Glutamatergic neuron (in vitro differentiated cells): ENCODE measurements at places on chromosomes 5 and 9.
A peak's percentile ranks its signal among the peaks of the same experiment; 100 is the strongest.

- no peak for DNase-seq
These were observed 4.6 kb upstream of the GLE1 start for GRCh38 chr9:128499920-128500319.

- DNase-seq, result no peak
These were observed 10.3 kb upstream of the YTHDC2 start for GRCh38 chr5:113503146-113503545.

DNA sequence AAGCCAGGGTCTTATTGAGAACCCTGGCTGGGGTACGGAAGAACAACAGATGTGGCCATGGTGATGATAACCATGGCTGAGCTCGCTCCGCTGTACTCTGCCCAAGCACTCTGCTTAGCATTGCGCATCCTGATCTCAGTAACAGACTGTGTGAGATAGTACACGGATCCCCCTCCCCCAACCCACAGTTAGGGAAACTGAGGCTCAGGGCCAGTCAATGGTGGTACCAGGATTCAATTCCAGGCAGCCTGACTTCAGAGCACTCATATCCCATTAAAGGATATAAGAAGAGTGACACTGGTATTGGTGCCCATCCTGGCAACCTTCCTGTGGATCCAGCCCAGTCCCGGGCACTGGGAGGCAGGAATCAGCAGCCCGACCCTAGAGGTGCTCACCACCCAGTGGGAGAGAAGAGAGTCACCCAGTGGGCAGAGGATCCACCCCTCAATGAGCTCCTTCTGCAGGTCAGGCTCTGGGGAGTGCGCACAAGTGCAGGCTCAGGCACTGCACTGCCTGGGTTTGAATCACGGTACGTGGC lies 26.5 kb upstream of the KIF12 start:
- no peak for DNase-seq

GRCh38 chr9:133393399-133393798 lies 17.2 kb downstream of the STKLD1 start:
- no peak for DNase-seq

- no peak for DNase-seq
These were observed 726.0 kb downstream of the DNAH5 start for GRCh38 chr5:13218518-13218917.

GRCh38 chr5:4083591-4084337 lies 488.1 kb downstream of the IRX1 start:
- no peak for DNase-seq

DNA sequence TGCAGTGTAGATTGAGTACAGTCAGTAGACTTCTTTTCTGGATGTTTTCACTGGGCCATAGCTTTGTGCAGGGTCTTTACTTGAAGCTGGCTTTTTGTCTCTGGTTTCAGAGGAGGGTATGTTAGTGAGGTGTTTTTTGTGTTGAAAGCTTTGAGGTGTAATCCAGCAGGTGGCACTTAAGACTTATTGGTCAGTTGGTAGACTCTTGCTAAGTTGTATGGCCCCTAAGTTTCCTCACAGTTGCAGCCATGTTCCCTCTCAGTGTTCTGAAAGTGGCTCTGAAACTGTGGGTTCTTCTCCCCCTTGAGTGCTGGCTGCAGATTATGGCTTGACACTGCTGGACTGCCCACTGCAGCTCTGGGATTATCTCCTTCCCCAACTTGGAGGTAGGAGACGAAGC lies 55.7 kb upstream of the SLC44A1 start:
- no peak for DNase-seq

DNA sequence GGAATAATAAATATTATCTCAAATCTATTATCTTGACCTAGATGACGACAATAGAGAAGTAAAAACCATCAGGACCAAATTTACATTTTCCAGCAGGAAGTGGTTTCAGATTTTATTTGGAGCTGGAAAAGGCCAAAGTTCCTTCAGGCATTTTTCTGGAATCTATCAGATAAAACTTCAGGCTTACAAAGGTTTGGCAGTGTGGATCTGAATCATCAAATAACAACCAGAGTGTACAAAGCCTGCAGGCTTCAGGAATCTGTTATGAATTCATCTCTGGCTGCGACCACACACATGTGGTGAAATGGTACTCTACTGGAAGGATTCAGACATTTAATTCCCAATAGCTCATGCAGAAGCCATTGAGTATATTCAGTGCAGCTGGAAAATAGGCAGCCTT lies 726.4 kb upstream of the GRAMD2B start:
- DNase-seq, result no peak

GRCh38 chr9:22514871-22515270 lies 68.2 kb downstream of the DMRTA1 start:
- no peak for DNase-seq

DNA sequence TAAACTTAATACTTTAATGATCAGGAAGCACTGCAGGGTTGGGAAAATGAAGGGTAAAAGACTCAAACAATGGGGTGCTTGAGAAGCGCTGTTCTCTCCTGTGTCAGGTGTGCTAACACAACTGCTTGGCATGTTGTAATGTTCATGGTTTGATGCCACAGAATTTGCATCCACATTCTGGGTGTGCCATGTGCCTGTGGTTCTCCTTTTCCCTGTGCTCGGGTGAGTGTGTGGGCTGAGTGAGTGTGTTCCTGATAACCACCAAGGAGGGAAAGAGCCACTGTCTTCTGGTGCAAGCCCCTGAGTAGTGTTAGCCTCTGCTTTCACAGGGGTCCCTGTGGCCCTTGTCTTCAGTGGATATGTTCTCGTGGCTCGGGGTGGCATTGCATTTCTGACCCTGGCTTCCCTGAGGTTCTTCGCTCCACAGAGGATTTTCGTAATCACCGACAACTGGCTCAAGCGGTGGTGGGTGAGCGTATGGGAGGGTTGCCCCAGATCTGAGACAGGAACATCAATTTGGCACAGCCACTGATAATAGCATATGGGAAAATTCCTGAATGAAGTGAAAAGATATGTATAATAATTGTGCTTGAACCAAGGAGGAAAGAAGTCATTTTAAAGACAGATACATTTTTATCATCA lies 102.0 kb downstream of the MVB12B start:
- no peak for DNase-seq

GRCh38 chr5:77239126-77239741 lies 28.8 kb downstream of the PDE8B start:
- DNase-seq, result no peak

DNA sequence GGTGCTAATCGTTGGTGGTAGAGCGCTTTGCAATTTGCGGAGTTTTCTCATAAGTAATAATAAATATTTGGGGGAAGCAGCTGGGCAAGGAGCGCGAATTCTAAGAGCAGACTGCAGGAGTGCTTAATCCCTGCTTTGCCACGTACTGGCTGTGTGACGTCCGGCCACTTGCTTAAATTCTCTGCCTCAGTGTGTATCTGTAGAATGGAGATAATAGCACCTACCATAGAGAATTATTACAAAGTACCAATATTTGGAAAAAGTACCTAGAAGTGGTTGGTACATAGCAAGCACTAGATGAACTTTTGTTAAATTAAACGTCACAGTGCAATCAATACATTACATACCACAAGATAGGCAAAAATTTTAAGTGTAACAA lies 598 bp upstream of the TMED7 start:
- no peak for DNase-seq

DNA sequence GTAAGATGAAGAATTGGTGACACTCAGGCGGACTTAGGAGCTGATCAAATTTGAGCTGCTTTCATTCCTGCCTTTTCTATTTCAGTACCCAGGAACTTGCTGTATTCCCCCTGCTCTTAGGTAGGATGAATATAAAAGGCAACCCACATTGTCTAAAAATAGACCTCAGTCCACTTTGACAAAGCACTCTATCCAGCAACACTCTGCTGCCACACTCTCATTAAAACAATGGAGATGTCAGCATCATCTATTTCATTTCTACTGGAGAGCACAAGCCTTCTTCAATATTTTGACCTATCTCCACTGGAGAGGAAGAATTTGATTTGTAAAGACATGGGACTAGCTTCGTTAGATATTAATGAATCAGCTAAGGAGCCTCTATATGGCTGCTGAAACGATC lies 468.4 kb downstream of the PTPRD start:
- no peak for DNase-seq

DNA sequence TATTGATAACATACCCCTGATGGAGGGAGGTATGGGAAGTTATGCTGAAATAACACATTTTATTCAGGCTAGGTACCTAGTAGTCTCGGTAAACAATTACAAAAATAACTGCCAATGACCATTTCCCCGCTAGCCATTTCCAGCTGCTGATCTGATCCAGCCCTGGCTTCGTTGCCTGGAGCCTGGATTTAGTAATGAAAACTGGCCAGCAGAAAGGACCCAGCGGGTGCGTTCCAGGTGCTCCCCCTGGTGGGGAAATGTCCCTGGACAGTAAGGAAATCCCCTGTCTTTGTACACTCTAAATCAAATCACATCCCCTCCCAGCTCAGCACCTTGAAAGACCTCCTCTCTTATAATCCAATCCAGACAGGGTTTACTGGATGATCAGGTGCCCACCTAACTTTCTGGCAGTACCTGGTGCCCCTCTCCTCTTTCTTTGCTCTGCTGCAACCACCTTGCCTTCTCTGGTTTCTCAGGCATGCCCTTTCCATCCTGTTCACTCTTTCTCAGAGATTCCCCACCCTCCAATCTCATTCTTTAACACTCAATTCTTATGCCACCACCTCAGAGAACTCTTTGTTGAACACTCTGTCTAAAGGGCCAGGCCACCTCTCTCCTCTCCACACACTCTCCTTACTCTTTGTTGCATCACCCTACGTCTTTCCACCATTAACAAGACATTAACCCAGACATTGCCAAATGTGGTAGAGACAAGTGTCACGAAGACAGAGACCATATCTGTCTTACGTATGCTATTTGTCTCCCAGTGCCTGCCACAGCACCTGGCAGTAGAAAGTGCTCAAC lies 50.1 kb upstream of the SMAD5 start:
- peak; percentile 89 for DNase-seq
